ENCODE measurements at places on chromosomes 3 and 15.

- no peak for DNase-seq
Observed at GRCh38 chr3:197522183-197522715, 33.5 kb downstream of the BDH1 start.

DNA sequence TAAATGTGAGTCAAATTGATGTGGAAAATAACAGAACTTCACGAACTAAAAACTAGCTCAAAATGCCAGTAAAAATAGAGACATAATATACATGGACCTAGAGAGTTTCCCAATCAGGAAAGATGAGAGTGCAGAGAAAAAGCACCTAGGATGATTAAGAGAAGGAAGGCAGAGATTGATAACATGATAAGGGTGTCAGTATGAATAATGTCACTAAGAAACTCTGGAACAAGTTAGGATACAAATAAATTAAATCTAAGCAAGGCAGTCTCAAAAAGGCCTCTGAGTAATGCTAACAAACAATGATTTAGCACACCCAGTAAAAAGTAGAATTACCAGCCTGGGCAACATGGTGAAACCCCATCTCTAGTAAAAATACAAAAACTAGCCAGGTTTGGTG is 304.7 kb upstream of the DPPA4 start:
- DNase-seq, result no peak

GRCh38 chr3:119104031-119104430 is 41.9 kb upstream of the TEX55 start:
- no peak for DNase-seq

GRCh38 chr3:7272203-7272602 is 411.3 kb downstream of the GRM7 start:
- DNase-seq, result no peak

DNA sequence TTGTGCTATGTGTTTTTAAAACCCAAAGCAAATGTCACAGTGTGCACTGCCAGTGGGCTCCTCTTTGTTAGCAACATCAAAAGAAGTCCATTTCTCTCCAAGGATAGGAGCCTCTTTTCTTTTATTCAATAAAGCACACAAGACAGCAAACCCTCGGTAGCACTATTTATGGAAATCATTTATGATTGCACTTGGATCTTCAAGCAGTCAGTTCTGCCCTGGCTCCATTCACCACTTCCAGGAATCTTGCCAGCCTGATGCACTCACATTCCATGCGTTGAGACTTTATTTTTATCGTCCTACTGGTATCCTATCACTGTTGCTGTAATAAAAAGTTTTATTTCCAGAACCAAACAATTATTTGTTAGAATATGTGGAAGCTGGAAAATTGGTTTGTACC is 412.1 kb downstream of the TBL1XR1 start:
- DNase-seq, result no peak

- DNase-seq, result no peak
Observed at GRCh38 chr3:172129850-172130716, 90.7 kb downstream of the FNDC3B start.

- no peak for DNase-seq
Observed at GRCh38 chr3:149654188-149654601, 3.6 kb downstream of the WWTR1 start.

DNA sequence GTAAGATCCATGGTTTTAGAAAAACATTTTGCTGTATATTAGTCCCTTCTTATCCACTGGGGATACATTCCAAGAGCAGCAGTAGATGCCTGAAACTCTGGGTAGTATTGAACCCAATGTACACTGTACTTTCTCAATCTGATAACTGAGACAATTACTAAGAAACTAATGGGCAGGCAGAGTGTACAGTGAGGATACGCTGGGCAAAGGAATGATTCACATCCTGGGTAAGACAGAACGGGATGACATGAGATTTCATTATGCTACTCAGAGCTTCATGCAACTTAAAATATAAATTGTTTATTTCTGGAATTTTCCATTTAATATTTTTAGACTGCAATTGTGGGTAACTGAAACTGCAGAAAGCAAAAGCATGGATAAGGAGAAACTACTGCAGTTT is 46.2 kb upstream of the TEX55 start:
- DNase-seq, result no peak

- DNase-seq, result no peak
Observed at GRCh38 chr15:23081271-23081670, 41.9 kb upstream of the TUBGCP5 start.

GRCh38 chr3:195102609-195103467 is 168.1 kb downstream of the XXYLT1 start:
- DNase-seq, result no peak

- no peak for DNase-seq
Observed at GRCh38 chr15:77533578-77534430, 98.9 kb downstream of the LINGO1 start.

DNA sequence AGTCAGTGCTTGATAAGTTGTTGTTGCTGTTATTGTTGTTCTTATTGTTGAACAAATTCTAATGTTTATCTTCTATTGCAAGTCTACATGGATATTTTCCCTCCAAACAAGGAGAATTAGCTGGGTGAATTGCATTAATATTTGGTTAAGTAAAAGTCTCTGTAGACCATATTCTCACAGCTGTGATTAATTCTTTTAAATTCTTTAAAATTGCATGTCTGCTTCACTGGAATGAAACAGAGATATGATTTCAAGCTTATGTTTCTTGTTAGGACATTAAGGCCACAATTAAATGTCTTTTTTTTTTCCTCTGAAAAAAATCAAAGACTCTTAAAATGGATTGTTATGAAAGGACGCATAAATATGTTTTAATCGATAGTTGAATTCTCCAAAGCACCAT is 153.4 kb downstream of the EBLN2 start:
- DNase-seq, result no peak

DNA sequence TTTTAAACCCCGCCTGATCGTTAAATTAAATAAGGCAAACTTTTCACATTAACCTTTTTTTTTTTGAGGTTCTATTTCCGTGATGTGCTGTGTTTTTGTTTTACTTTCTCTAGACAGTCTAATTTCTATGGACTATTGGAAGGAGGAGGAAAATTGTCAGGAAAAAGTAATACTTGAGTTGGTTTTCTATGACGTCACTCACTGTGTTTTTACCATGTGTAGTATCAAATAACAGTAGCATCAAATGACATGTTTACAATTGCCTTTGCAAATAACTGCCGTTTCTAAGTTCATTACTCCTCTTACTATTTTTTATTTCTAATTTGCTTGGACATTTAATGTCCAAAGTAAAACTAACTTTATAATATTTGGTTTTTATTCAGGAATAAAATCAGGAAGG is 32.3 kb downstream of the MYO1E start:
- DNase-seq, result no peak

DNA sequence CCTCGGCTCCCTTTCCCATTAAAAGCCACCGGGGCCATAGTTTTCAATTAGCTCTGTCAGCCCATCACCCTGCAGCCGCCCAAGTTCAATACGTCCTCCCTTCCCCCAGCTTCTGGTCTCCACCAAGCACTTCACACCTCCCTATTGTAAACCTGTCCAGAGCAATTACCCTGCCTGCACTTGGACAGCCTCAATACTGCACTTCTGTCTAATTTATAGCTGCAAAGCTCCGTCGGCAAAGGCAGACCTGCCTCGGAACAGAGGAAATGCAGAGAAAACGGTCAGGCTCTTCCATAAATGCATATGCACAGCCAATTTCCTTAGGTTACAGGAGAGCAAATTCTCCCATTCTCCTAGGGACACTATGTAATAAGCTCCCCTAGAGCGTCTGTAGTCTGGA is 21.9 kb downstream of the LRIG1 start:
- DNase-seq, result peak; percentile 73

GRCh38 chr3:98994128-98994762 is 92.8 kb upstream of the DCBLD2 start:
- peak; percentile 2 for DNase-seq

DNA sequence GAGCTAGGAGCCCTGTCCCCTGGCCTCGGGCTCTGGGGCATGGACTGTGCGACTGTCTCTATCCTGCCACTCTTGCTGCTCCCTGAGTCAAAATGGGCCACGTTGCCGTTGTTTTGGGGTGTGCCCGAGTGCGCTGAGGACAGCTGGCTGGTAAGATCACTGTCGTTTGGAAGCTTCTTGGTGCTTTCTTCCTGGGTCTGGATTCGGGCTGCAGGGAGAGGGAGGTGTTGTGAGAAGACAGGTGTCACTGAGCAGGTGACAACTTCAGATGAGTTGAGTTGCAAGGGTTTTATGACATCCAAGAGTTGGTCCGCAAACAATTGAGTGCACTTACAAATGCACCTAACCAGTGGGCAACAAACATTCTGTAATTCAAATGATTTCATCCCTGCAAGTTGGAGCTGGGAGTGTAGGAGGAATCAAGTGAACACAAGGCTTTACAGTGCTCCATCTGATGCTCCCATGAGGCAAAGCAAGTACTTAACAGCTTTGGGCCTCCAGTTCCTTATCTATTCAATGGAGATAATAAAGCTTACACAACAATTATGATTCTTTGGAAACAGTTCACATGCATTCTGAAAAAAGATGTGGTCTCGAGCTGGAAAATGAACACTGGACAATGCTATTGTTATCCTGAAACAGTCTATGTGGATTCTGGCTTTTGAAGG is 11.0 kb upstream of the STARD5 start:
- DNase-seq, result no peak

DNA sequence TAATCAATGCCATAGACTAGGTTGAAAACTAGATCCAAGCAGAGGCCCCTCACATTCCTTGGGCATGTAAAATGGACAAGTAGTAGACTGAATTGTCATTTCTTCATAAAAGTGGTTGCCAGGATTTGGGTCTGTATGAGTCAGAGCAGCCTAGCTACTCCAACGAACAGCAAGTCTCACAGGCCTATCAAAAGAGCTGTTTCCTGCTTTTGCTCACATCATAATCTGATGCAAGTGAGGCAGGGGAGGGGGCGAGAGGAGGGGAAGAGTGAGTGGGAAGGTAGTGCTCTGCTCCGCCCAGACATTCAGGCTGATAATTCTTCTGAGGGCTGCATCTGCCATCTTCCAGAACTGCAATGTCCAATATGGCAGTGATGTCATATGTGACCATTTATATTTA is 228.9 kb upstream of the PRICKLE2 start:
- DNase-seq, result no peak

DNA sequence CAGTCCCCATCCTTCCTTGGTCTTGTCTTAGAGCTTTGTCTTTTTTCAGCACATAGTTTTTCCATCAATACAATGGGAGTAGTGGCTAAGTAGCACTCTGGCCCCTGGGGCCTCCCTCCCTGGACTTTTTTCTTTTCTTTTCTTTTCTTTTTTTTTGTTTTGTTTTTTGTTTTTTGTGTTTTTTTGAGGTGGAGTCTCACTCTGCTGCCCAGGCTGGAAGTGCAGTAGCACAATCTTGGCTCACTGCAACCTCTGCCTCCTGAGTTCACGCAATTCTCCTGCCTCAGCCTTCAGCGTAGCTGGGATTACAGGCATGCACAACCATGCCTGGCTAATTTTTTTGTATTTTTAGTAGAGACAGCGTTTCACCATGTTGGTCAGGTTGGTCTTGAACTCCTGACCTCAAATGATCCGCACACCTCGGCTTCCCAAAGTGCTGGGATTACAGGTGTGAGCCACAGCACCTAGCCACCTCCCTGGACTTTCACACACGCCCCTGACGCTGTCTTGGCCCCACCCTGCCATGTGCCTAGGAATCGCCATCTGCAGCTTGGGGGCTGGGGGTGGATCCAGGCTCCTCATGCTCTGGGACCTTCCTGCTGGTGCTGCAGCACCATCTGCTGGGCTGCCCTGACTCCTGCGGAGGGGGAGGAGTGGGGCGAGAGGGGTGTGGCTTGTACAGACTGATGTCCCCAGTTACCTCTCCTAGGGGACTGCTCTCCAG is 2.8 kb downstream of the C15orf39 start:
- DNase-seq, result peak; percentile 64

DNA sequence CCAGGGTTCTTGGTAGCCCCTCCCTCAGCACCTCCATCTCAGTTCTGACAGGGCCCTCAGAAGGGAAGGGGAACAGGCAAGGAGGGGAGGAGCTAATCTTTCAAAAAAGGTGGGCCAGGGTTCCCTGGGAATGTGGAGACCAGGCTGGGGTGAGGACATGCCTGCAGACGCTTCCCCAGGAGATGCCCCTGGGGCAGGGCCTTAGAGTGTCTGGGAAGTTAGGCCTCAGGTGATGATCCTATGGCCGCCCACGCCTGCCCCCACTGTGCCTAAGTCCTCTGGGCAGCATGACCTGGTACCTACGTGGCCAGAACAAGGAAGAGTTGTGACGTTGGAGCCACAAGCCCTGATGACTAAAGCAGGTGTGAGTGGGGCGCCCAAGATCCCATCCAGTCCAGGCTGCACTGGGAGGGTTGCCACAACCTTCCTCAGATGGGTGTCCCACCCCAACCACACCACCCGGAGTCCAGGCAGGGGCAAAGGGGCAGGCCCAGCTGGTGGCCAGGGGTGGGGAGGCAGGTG is 3.9 kb upstream of the SEMA3B start:
- DNase-seq, result no peak

- peak; percentile 16 for DNase-seq
Observed at GRCh38 chr15:57640930-57641682, 49.4 kb downstream of the MYZAP start.

- DNase-seq, result no peak
Observed at GRCh38 chr3:61841111-61841845, 279.9 kb downstream of the PTPRG start.

GRCh38 chr3:19891740-19892139 is 42.3 kb downstream of the EFHB start:
- DNase-seq, result no peak

- no peak for DNase-seq
Observed at GRCh38 chr3:56612146-56612545, 55.2 kb downstream of the CCDC66 start.

DNA sequence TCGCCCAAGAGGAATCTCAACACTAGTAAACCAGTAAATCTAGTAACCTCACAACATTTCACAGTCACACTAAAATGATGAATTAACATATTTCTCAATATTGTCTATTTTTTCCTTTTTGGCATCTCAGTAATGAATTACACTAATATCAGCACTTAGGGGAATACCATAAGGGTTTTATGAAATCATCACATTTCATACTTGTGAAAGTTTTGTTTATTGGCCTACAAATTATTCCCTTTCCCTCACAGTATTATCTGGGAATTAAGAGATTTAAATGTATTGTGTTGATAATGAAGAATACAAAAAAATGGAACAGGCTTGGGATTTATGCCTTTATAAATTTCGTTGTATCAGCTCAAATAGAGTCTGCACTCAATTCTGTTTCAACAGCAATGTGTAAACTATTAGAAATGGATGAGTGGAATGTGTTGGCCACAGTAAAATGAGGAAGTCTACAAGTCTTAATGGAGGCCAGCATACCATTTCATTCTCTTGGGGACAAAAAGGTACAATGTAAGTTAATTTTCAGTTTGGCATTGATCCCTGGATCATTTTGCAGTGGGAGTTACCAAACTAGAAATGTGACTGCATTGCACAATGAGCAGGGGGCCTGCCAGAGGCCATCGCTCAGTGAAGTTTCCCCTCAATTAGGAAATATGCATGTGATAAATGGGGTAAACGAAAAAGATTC is 195.4 kb downstream of the FMN1 start:
- no peak for DNase-seq

Measured in NCI-H1092 treated with DMSO at 0.1 percent for 48 hours (cell line).